NCI-H748 treated with DMSO at 0.1 percent for 48 hours (cell line): ENCODE measurements at places on chromosomes 4 and X.

- no peak for DNase-seq
These were observed 7.9 kb downstream of the MBTPS2 start for GRCh38 chrX:21847342-21847741.

DNA sequence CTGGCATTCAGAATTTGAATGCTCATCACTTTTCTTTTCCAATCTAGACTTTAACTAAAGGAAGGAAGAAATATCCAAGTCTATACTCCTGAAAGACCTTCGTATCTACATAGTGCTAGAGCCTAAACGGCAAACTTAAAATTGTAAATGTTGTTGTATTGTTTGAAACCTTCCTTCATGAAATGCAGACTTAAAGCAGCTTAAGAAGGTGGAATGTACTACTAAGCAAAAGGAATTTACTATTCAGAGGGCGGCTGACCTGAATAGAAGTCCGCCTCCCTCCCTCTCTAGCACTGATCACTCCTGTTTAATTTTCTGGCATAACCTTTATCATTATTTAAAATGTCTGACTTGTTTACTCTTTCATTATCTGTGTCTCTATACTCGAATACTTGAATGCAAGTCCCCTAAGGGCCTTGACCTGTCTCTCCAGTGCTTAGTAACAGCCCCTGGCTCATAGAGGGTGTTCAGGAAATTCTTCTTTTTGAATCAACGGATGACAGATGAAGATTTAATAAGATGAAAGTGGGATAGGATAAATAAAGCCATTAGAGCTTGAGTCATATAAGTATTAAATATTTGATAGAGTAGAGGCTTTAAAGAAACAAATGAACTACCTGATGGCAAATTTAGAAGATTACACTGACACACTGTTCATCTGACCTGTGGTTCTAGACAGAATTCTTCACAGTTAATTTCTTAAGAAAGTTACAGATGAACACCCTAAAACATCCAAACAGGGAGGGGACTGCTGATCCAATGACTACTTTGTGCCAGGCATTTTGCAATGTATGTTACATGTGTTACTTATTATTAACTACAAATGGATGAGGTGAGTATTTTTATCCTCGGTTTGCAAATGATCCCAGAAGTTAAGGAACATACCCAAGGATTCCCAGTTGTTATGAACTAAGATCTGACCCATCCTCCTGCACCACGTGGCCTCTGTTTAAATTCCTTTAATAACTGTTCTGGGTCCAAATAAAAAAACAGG lies 20.2 kb upstream of the RBPJ start:
- no peak for DNase-seq

- no peak for DNase-seq
These were observed 66.1 kb upstream of the SOD3 start for GRCh38 chr4:24729119-24729730.

GRCh38 chr4:13454786-13455185 lies 29.4 kb downstream of the RAB28 start:
- DNase-seq: no peak

GRCh38 chr4:149711593-149712365 lies 103.9 kb downstream of the IQCM start:
- no peak for DNase-seq

GRCh38 chr4:3423952-3424351 lies 17.8 kb upstream of the HGFAC start:
- no peak for DNase-seq

GRCh38 chrX:33062041-33062440 lies 149.3 kb downstream of the DMD start:
- DNase-seq: no peak

- DNase-seq: peak; percentile 1
These were observed 140.3 kb upstream of the PGRMC2 start for GRCh38 chr4:128427832-128428366.

DNA sequence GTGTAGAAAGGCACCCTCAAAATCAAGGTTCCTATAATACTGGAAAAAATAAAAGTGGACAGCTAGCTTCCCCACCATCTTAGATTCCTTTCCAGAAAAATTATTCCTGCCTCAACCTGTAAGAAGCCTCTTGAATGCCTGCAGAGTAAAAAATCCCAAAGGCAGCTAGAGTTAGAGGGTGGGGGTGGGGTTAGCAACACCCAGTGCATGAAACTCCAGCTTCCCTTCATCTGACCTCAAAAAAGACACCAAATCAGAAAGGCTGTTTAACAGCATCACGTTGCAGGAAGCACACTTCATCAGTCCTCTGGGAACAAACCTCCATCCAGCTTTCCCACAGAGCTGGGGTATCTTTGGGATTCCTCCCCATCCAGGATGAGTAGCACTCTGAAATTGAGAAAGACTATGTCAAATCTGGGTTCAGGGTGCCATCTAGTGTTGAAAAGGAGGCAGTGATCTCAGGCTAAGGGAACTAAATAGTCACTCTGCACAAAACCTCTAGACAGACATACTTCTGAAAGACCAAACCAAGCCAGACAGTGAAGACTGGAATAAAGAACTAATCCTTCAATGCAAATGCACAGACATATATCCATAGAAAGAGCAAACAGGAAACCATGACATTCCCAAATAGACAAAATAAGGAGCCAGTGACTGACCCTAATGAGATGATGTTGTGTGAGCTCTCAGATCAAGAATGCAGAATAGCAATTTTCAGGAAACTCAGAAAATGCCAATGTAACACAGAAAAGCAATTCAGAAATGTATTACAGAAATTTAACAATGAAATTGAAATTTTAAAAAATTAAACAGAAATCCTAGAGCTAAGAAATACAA lies 97.9 kb downstream of the ARHGEF9 start:
- no peak for DNase-seq

DNA sequence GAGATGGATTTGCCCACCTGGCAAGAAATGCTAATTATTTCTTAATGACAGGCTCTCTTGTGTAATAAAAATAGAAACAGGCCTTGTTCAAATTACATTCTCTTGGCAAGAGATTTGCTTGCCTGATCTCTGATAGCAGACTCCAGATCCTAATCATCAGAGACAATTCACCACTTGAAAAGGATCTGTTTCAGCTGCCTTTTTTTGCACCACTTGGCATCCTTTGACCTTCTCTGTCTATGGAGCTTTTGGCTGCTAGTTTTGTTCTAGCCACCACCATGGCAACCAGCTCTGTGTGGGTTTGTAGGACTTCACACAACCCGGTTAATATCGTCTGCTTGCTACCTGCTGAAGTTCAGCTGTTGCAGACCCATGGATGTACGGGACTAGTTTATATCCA lies 241.1 kb upstream of the TLL1 start:
- DNase-seq: peak; percentile 76

GRCh38 chr4:24488399-24489164 lies 95.8 kb downstream of the DHX15 start:
- peak; percentile 4 for DNase-seq

DNA sequence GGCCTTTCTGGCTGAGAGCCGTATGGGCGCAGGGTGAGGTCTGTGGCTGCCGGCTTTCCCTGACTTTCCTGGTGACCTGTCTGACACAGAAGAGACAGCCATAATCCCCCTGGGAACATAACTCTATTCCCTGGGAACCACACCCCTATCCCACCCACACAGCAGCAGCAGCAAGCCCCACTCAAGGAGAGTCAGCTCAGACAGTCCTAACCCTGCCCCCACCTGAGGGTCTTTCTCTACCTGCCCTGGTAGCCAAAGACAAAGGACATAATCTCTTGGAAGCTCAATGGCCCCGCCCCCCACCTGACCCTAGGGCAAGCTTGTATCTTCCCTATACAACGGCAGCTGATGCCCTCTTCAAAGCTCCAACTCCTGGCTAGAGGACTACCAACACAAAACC lies 74.6 kb downstream of the PABPC4L start:
- DNase-seq: no peak
